ENCODE measurements at places on chromosomes 1 and 21.
A peak's percentile ranks its signal among the peaks of the same experiment; 100 is the strongest.

- DNase-seq: no peak
Observed at GRCh38 chr1:246058466-246058865, 448.6 kb downstream of the SMYD3 start.

GRCh38 chr1:77732090-77732489 is 27.6 kb downstream of the USP33 start:
- DNase-seq: no peak

DNA sequence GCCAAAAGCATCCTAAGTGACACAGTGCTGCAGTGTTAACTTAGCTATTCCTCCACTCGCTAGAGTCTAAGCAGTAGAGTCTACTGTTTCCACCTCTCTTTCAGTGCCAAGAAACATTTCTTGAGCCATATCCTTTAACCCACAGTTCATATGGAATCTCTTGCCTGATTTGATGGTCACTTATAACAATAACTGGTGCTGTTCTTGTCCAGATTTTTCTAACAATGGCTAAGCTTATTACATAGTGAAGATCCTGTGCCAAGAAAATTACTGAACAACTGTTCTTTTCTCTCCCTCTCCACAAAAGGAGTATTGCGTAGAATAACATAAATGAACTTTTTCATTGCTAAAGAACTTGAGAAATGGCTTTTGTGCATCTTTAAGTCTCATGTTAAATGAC is 121.3 kb downstream of the CDC7 start:
- no peak for DNase-seq

DNA sequence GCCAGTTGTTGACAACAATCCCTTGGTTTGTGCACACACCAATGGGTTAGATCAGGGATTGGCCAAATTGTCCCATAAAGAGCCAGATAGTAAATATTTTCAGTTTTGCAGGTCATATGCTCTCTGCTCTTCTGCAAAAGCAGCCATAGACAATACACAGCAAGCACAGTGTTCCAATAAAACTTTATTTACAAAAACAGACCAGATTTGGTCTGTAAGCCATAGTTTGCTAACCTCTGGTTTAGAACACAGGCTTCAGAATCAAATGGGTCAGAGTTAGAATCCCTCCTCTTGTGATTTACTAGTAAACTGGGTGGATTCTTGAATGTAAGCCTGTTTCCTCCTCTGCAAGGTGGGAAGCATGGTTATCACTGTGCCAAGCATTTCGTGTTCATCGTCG is 65.3 kb upstream of the EFHD2 start:
- DNase-seq: no peak

DNA sequence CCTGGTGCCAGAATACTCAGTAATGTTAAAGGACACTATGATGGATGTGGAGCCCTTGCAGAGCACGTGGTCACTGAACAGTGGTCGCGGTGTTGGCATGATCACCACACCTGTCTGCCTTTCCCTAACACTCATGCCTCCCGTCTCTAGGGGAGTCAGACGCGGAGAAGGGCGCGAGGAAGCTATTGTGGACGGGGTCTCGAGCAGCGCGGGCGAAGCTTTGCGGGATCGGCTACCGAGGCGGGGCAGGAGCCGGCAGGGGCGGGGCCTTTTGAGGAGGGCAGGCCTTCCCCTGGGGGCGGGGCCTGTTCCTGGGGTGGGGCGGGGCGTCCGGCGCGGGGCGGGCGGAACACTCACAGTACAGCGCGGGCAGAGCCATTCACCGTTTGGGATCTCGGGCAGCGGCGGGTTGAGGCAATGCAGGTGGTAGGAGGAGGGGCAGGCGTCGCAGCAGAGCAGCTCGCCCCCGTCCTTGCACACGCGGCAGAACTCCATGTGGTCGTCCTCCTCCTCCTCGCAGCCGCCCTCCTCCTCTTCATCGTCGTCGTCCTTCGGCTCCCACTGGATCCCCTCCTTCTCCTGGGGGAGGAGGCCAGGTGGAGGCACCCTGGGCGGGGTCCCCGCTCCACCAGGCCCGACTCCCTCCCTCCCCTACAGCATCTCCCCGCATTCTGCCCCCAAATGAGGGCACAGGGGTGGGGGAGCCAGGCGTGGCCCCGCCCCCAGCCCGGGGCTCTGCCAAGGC is 31.5 kb downstream of the CHD5 start:
- DNase-seq: peak; percentile 24

DNA sequence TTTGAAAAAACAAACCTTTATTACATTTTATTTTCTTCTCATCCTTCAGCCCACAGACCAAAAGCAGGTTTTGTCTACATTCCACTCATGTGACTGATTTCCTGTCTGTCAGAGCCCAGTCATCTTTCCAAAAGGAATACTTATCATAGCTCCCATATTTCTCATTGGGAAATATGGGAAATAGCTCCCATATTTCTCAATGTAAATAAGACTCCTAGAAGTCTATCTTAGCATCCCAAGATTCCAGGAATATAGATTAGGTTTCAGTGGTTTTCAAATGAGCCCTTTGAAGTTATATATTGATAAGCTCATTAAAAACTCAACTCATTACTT is 19.1 kb upstream of the NRDC start:
- DNase-seq: peak; percentile 96

DNA sequence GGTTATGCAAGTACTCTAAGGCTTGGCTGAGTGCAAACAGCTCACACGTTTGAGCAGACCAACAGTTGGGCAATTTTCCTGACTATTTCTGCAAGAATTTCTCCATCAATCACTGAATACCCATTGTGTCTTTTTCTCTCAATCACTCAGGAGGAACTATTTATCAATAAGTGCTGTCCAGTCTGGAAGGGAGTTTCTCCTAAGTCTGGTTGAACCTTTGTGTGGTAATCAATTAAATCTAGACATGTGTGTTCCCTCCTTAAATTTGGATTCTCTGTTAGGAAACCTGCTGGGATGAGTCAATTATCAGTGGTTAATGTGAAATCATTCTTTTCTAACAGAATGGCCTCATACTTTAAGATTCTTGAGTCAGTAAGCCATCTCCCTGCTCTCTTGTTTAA is 6.8 kb upstream of the AADACL3 start:
- DNase-seq: peak; percentile 1

DNA sequence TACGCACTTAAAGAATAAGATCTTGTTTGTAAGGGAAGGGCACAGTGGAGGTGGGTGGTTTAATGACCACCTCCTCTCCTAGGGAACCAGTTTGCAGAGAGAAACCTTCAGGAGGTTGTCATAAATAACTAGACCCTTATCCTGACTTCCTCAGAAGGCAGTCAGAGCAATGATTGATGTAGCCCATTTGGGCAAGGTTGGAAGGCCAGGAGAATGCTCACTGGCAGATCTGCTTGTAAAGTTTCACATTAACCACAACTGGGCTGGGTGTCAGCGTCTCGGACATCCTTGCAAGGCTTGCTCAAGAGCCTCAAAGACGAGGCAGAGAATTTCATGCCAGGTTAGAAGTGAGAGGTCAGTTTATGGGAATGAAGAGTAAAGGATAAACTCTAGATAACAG is 87.6 kb upstream of the TRABD2B start:
- no peak for DNase-seq

GRCh38 chr1:9696793-9697192 is 45.3 kb downstream of the PIK3CD start:
- no peak for DNase-seq

All from EL (cell line).